ENCODE measurements at places on chromosomes 6 and 20.
A peak's percentile ranks its signal among the peaks of the same experiment; 100 is the strongest.

DNA sequence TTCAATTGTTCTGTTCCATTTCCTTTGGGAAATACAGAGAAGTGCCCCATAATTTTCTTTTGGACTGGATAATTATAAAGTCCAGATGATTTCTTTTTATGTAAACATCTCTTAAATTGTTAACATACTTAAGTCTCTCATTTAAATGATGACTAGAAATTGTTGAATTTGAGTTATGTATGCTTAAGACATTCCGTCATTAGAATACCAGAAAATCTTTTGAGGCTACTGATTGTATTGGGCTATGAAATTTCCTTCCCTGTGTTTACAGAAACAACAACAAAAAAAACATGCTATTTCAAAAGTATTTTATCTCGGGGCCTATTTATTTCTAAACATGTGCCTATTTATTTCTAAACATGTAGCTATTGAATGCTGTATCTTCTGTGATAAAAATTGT, 125.4 kb downstream of the SH3BGRL2 start:
- no peak for DNase-seq

DNA sequence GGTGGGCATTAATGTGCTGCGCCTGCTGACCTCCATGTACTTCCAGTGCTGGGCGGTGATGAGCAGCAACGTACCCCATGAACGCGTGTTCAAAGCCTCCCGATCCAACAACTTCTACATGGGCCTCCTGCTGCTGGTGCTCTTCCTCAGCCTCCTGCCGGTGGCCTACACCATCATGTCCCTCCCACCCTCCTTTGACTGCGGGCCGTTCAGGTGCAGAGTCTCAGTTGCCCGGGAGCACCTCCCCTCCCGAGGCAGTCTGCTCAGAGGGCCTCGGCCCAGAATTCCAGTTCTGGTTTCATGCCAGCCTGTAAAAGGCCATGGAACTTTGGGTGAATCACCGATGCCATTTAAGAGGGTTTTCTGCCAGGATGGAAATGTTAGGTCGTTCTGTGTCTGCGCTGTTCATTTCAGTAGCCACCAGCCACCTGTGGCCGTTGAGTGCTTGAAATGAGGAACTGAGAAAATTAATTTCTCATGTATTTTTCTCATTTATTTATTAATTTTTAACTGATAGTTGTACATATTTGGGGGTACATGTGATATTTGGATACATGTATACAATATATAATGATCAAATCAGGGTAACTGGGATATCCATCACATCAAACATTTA, 35.2 kb upstream of the NOP56 start:
- DNase-seq = no peak

DNA sequence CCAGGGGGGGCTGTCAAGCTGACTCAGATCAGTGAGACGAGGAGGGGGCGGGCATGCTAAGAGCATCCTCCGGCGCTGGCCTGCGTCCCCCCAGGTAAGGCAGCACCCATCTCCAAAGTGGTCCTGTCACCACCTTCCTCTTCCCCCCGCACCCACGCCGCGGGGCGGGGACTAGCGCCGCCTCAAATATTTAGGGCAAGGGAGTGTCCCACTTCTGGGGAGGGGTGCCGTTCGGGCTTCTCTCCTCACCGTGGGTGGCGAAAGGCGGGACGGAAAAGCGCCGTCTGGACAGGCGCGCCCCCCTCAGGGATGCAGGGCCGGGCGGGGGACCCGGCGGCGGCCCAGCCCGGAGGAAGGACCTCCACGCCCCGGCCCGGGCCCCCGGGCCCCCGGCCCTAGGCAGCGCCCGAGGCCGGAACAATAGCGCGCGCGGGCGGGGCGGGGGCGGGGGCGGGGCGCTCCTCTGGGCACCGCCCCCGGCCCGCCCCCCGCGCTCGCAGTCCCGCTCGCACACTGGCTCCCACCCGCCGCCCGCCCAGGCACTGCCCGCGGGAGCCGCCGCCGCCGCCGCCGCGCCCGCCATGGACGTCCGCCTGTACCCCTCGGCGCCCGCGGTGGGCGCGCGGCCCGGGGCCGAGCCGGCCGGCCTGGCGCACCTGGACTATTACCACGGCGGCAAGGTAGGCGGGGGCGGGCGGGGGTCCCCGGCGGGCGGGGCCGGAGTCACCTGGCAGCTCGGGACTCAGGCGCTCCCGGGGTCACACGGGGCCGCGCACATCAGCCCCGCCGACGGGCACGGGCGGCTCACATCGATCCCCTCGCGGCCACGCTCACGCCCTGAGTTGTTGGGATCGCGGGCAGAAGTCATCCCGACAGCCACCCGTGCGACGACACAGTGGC, at the start of gene TOX2:
Gene TOX2 (plus strand): TSS at position 542 of the 900 bp plus-strand sequence. CDS start 40 bp downstream, at position 582.
- DNase-seq = no peak

DNA sequence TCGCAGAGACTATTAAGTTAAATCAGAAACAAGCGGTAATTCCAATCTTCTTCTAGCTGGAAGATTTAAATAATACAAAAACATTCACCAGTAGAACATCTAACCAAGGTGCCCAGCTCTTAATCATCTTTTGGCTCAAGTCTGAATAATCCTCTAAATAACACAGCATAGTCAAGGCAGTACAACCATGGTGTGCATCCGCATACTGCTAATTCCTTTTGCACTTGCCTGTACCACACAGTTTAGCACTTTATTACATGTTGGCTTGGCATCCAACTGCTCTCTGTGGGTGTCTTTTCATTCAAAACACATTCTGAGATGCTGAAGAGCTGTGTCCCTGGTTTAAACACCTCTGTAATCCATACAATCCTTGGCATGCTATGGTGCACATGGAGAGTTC, 42.3 kb downstream of the VGLL2 start:
- no peak for DNase-seq

DNA sequence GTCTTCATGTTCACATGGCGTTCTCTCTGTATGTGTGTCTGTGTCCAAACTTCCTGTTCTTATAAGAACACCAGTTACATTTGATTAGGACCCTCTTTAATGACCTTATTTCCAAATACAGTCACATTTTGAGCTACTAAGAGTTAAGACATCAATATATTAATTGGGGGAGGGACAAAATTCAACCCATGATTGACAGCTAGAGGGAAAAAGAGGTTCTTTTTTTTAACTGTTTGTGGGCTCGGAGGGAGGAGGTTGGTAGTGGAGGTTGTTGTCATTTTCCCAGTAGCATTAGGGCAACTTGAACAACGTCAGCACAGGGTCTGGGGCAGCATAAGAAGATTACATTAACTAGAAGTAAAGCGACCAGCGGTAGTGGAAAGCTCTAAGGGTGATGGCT, 2.3 kb upstream of the GMDS start:
- no peak for DNase-seq

DNA sequence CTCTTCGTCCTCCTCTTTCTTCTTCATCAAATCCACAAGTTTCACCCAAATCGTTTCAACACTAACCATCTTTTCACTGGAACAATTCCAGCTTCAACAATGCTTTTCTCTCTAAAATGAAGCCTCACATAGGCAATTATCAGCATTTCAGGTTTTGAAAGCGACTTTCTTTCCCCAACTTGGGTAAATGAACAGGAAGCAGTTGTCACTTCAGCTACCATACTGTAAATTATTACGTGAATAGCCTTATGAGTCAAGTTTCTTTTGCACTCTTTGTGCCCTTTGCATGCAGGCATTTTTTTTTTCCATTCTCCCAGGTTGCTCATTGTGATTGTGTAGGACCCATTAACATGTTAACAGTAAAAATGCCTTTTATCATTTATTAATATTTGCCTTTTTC, 121.7 kb upstream of the BTBD3 start:
- no peak for DNase-seq

GRCh38 chr6:2990248-2990931, 9.3 kb upstream of the NQO2 start:
- DNase-seq = peak; percentile 88

GRCh38 chr6:141598487-141598886, 534.2 kb upstream of the GJE1 start:
- no peak for DNase-seq

- no peak for DNase-seq
Observed at GRCh38 chr20:19440660-19441527, 228.5 kb downstream of the SLC24A3 start.

DNA sequence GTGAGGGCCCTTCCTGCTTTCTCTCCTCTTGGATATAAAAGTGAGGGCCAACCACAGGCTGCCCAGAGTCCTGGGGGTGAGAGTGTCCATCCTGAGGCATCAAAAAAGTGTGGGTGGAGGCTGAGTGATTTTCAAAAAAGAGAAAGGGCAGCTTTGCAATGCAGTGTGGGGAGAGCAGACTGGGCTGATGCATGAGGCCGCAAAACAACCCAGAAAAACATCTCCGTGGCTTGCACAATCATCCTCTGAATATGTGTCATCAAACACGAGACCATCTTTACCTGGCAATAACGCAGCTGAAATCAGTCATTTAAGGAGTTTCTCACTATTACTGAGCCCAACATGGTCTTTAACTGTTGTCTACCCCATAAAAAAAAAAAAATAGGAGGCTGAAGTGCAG, 191.2 kb upstream of the SOX4 start:
- DNase-seq = no peak

DNA sequence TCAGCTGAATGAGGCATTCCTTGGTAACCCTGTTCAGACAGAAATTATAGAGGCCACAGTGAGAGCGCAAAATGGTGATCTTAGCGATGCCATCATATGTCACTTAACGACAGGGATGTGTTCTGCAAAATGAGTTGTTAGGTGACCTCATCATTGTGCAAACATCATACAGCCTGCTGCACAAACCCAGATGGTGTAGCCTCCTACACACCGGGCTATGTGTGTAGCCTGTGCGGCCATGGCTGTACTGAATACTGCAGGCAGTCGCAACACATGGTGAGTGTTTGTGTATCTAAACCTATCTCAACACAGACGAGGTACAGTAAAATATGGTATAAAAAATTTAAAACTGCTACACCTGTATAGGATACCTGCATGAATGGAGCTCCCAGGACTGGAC, 234.1 kb upstream of the PMEPA1 start:
- DNase-seq = no peak

DNA sequence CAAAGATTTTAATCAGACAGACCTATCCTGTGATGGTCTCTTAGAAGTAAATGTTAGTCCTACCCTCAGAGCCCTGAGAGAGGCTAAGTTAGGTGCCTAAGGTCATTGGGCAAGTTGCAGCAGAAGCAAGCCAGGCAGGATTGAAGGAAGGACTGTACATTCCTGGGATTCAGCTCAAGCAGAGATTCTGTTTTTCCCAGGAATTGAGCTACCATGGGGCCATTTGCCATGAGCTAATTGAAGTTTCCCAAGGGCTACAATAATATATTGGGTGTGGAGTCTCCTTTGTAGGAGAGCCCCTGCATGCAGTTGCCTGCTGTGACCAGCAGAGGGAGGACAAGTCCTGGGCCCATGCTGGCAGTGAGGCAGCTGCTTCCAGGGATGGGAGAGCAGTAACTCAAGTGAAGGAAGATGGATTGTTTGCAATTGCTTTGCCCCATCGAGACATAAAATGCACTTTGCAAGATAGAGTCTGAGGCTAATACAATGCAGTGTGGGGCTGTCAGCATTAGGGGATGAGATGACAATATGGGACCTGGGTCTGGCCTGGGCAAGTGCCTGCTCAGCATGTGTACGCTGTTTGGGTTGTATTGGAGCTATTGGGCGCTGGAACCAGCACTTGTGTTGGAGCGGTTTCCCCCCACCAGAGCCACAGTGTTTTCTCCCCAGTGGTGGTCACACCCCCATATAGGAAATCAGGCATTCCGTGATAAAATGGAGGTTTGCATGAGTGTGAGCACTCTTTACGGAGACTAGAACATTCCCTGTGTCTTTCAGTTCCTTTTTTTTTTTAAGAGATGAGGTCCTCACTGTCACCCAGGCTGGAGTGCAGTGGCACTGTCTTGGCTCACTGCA, 27.9 kb downstream of the DNMT3B start:
- DNase-seq = peak; percentile 80

- no peak for DNase-seq
Observed at GRCh38 chr6:150866991-150867501, 1.5 kb downstream of the MTHFD1L start.

- no peak for DNase-seq
Observed at GRCh38 chr20:44537993-44538392, 16.1 kb upstream of the SERINC3 start.

- DNase-seq = no peak
Observed at GRCh38 chr20:49636447-49636846, 68.5 kb upstream of the PTGIS start.

DNA sequence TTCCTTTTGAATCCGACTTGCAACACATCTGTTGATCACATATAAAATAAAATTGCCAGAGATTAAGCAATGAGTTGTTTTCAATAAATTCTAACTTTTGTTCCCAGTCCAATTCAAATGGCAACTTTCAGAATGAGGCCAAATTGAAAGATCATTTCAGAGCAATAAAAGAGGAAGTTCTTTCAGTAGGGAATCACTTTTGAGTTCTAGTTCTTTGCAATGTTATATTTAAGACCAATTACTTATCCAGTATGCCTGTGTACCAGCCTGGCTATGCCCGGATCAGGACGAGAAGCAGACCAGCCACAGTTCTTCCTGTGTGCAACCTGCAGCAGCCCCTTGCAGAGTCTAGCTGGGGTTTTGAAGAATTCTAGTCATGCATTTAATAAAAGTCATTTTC, 232.5 kb downstream of the BTBD9 start:
- DNase-seq = no peak

DNA sequence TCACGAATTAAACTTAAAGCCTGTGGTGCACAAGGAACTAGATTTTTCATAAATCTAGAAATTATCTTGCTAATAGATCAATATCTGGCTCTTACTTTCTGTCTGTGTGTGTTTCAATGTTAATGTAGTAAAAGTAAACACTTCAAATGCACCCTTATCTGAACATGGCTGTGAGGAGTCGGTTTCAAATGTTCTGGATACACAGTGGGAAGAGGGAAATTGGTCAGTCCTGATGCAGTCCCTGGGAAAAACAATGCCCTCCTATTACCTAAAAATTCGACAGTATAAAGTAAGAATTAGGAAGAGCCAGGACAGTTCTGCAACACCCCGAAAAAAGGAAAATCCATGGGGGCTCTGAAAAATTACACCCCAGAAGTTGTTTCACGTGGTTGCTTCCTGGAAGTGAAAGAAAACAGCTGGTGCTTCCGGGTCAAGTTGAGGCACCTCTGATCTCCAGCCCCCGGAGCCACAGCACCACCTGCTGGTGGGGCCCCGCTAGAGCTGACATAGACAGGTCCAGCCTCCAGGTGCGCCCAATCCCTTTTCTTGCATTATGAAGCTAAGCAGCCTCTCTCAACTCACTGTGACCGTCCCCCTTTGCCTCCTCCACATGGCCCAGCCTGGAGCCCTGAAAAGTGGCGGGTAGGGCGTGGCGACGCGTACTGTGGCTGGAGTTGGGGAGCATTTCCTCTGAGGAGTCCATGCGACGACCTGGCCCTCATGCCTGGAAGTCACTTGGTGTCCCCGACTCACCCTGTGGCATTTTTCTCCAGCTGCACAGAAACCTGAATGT, 8.3 kb downstream of the SEMG2 start:
- peak; percentile 38 for DNase-seq

GRCh38 chr20:1697592-1697991, 40.0 kb upstream of the SIRPG start:
- no peak for DNase-seq

DNA sequence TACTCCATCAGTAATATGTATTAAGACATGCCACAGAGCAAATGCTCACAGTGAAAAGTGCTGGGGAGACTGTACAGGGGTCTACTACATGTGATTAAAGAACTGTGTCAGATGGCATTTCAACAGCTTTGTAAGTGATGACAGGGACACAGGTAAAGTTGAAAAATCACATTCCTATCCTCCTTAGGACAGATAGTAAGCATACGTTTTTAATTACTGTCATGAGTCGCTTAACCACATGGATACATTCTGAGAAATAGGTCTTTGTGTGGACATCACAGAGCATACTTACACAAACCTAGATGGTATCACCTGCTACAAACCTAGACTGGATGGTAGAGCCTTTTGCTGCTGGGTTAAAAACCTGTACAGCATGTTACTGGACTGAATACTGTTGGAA, 645.8 kb upstream of the AGPAT4 start:
- DNase-seq = no peak

- no peak for DNase-seq
Observed at GRCh38 chr6:9623228-9623832, 791.5 kb downstream of the TFAP2A start.
